Effector memory CD8-positive, alpha-beta T cell (primary cell): ENCODE measurements at places on chromosomes 7 and 10.

- DNase-seq = peak; percentile 19
Observed at GRCh38 chr10:59905066-59905730, 1.2 kb downstream of the CCDC6 start.

GRCh38 chr7:28748346-28748745 is 209.8 kb downstream of the TRIL start:
- no peak for DNase-seq

DNA sequence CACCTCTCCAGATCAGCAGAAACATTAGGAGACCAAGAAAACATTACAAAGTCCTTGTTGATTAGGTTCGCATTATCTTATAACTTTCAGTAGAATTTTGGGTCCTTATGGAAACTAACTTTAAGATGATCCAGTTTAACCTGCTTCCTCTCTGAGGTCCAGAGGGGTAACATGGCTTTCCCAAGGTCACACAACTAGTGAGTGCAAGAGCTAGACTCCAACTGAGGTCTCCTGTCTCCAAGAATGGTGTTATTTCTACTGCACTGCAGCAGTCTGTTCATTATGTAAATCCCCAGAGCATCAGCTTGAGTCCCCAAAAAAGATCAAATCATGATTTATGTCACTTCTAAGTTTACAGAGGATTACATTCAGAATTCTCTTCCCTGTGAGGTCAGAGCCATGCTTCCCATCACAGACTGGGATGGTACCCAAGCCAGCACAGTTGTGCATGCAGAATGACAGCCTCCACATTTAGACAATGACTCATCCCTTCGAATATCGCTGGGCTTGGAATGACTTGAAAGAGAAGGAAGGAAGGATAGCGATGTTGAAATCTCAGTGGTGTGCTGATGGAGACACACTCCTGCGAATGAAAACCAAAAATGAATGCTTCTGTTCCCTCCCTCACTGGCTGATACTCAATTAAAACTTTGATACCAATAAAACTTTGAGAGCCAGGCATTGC is 163.1 kb upstream of the PLXNA4 start:
- no peak for DNase-seq

DNA sequence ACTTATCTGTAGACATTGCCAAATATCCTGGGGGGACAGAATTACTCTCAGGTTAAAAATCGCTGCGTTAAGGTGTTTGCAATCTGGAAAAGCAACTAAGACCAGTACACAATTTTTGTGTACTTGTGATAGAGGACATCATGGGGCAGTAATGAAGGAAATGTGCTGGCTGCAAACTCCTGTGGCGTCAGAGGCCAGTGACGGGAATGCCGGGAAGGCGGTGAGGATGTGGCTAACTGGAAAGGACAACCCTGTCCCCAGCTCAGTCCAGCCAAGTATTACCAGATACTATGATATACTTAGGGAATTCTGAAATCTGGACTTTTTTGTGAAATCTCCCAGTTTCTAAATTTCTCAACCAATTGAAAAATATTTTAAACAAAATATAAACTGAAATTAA is 103.1 kb upstream of the NANOS1 start:
- DNase-seq = no peak

DNA sequence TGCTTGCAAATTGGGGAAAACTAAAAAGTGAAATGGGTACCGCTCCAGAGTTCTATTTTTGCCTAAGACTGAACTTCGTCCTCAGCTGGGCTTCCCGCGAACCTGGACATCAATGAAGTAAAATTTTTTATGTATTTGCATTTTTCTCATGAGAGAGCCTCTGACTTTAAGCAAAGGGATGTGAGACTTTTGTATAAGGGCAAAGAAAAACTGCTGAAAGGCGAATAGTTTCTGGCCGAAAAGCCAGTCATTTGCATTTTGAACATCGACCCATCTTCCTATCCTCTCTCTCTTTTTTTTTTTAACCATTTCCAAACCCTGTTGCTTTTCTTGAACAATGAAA is 573 bp downstream of the PMPCB start:
- DNase-seq = no peak
